Ovary (tissue), 10 donors: ENCODE measurements at places on chromosomes 1 and 21. TPM values are rescaled to one million over a fixed set of nuclear protein-coding genes. Genes with fewer than 3 reads are reported as not detected.

Gene A3GALT2
- not detected for total RNA-seq

Gene DENND2C
- total RNA-seq, result 2.8 TPM

Gene CFAP107
- total RNA-seq, result 0.62 TPM

Gene TMPRSS3
- 1.4 TPM for total RNA-seq

Gene OR14K1
- total RNA-seq, result not detected

Gene CD1D
- total RNA-seq, result 0.43 TPM

Gene S1PR1
- 26.2 TPM for total RNA-seq

Gene SPATA46
- total RNA-seq, result not detected

Gene AMPD1
- not detected for total RNA-seq

Gene ALPL
- 1.2 TPM for total RNA-seq

Gene PIGP
- total RNA-seq, result 23.4 TPM

Gene POU2F1
- 20.7 TPM for total RNA-seq

Gene HCRTR1
- total RNA-seq, result not detected

Gene SLC2A5
- 6.4 TPM for total RNA-seq

Gene RHCE
- total RNA-seq, result not detected

Gene S100B
- total RNA-seq, result 2.3 TPM

Gene OLIG1
- total RNA-seq, result not detected
